ENCODE measurements at places on chromosomes 6 and 20.

GRCh38 chr20:33124994-33125393, 43.0 kb upstream of the BPIFA2 start:
- no peak for DNase-seq

GRCh38 chr6:32096394-32097258, 12.5 kb downstream of the TNXB start:
- DNase-seq, result no peak

DNA sequence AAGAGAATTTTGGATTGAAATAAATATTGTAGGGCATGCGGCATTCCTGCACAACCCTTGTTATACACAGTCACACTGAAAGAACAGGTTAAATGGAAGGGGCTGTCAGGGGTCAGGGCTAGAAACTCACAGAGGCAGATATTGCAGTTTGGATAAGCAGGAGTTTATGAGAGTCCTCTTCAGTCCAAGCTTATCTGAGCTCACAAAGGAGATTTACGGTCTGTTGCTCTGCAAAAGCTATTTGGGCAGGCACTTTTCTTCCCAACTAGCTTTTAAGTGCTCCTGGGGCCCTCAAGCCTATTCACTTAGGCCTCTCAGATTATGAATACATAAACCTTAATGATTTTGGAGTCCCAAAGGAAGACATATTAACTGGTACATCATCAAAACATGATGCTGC, 156.2 kb downstream of the SOX4 start:
- no peak for DNase-seq

DNA sequence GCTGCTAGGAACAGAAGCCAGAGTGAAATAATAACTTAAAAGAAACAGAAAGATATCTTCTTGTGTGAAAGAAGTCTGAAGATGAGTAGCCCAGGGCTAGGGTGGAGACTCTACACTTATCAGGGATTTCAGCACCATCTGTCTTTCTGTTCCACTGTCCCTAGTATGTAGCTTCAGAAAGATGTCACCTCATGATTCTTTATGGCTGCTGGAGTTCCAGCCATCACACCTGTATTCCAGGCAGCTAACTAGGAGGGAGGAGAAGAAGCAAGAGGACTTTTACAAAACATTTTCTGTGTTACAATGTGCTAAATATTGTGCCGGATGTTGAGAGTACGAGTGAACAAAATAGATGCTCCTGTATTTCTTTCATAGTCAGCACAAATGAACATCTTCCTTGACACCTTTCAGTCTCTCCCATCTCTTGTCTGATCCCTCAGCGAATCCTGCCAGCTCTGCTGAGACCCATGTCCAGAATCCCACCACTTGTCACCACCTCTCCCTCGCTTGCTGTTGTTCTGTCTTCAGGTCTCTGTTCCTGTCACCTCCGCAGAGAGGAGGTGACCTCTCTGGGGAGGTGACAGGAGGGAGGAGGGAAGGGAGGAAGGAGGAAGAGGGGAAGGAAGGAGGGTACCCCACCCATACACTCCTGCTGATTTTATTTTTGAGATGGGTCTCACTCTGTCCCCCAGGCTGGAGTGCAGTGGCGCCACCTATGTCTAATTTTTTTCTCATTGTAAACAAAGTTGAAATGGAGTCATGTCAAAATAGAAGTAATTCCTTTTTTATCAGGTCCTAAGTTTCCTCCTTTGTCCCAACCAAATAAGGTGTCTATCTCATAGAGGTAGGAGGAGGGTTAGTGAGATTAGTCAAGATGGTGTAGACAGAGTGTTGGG, 188.9 kb downstream of the TFAP2C start:
- DNase-seq, result no peak

DNA sequence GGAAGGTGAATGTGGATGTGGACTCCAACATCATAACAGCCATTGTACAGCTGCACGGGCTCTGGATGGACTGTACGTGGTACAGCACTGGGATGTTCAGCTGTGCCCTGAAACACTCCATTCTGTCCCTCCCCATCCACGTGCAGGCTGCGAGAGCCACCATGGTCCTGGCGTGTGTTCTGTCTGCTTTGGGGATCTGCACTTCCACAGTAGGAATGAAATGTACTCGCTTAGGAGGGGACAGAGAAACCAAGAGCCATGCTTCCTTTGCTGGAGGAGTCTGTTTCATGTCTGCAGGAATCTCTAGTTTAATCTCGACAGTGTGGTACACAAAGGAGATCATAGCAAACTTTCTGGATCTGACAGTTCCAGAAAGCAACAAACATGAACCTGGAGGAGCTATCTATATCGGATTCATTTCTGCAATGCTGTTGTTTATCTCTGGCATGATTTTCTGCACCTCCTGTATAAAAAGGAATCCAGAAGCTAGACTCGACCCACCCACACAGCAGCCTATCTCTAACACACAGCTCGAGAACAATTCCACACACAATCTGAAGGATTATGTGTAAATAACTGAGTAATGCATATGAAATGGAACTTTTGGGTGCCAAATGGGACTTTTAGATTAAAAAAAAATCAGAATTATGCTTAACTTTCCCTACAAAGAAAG, 12.1 kb downstream of the CLDN20 start:
- DNase-seq, result no peak

GRCh38 chr20:62296724-62297448, 5.9 kb upstream of the ADRM1 start:
- DNase-seq, result no peak

DNA sequence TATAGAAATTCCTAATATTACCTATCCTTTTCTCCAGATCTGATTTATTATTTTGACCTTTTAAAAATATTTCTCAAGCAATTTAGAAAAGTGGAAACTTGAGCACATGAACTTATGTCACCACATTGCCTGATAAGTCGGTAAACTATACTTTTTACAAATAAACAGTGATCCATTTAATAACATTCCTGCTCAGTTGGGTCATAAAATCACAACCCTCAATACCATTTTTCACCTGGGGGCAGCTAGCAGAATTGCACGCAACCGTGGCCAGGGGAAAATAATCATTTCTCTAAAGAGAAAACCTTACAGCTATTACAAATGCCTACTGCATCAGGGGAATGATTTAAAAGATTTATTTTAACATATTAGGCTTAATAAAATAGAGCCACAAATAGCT, 614.5 kb downstream of the PHF3 start:
- no peak for DNase-seq

GRCh38 chr6:9503111-9503761, 911.6 kb downstream of the TFAP2A start:
- no peak for DNase-seq

- DNase-seq, result no peak
Observed at GRCh38 chr20:36473164-36473563, 68.2 kb upstream of the MYL9 start.

GRCh38 chr20:31857861-31858759, 12.2 kb downstream of the DUSP15 start:
- DNase-seq, result no peak

DNA sequence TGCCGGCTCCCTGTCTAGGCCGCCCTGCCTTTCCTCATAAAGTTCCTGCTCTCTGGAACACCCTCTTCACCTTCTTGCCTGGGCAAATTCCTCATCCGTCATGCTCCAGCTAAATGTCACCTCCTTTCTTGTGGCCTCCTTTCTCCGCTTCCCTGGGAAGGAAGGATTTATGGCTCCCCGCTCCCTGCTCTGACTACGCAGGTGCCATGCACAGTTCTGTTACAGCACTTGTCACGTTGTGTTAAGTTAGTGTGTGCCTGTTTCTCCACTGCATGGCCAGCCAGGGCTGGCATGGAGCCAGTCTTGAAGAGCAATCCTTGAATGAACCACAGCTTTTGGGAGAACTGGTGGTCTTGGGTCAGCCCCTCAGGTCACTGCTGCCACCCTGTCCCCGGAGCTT, 61.7 kb downstream of the CD40 start:
- no peak for DNase-seq

Measured in activated CD4-positive, CD25-positive, alpha-beta regulatory T cell (primary cell).